Suprapubic skin (tissue), 4 donors: ENCODE measurements at places on chromosomes 5 and 9. TPM values are rescaled to one million over a fixed set of nuclear protein-coding genes. Genes with fewer than 3 reads are reported as not detected.

DNA sequence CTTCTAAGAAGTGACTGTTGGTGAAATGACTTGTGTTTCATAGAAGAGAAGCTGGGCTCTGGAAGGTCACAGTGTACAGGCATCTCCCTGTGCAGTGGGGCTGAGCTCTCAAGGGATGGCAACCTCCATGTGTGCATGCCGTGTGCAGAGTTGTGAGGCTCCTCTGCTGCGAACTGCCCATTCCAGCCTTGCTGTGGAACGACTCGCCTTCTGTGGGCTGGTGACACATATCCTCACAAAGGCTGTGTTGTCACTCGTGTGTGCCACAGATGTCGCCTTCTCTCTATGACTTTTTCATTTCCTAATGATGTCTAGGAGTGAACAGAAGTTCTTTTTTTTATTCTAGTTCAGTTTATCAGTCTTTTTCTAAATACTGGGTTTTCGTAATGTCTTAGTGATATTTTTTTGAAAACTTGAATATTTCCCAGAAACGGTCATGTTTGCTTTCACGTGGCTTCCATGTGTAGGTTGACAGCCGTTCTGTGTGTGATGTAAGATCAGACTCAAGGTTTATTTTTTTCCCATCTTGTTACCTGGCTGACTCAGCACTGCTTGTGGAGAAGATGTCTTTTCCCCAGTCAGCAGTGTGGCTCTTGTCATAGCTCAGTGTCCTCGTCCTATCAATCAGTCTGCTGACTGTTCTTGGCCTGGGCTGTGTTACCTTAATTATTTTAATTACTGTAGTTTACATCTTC is 57.3 kb upstream of the CACNA1B start:
- no peak for DNase-seq

DNA sequence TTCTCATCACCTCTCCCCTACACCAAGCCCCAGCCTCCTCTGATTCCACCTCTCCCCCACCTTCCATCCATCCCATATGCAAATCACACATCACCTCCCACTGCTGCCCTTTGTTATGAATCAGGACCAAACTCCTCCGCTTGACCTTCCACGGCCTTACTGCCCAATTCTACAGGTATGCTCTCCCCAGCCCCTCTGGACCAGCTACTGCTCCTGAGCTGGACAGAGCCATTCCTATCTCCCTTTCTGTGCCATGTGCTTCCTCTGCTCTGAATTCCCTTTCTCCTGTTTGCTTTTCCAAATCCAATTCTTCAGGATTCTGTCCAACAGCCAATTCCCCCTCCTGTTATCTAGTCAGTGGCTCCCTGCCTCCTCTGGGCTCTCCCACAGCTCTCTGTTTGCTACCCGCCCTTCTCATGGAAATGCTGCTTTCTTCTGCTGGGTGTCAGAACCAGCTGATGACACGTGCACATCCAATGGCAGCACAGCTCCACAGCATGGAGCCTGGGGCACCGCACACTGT is 8.3 kb downstream of the FABP6 start:
- DNase-seq: no peak

DNA sequence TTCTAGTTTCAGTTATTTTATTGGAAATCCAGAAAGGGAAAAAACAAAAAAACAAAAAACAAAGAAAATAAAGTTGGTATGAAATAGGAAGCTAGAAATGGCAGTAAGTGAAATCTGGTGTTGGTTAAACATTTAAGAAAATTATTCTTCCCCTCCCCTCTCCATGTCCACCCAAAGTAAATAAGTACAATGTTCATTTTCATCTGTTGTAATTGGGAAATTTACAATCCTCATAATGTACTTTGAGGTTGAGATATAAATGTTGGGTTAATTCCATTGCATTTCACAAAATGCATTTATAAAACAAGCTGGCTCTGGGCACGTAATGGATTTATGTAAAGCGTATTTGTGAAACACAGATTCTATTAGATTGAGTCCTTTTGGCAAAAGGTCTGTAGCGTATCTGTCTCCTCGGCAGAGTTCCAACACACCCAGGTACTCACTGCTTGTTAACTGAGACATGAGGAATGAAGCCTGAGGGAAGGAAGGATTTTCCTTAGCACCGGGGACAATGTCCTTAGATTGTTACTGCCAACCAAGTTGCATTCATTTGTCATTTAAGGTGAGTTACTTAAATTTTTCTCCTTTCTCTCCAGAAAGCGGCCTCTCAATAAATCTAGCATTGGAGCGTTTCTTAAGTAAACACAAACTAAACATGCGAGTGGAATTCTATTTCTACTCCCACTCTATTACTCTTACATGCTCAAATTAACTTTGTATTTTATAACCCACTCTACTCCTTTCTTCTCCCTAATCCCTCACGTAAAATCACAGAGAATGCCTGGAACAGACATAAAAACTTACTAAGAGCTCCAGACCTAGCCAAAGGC is 912.3 kb upstream of the WWC1 start:
- no peak for DNase-seq

DNA sequence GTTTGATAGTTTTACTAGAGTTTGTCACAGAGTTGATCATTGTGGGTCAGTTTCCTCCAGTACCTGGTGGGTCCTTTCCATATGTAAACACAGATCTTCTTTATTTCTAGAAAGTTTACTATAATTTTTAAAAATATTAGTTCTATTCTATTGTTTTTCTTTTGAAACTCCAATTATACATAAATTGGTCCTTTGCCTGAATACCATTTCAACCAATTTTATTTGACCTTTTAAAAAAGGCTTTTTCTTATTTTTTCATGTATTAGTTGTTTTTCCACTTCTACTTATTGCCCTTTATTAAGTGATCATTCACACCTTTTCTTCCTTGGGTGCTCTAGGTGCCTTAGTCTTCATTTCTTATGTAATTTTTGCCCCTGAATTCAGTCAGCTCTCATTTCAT is 33.0 kb upstream of the MUSK start:
- no peak for DNase-seq

DNA sequence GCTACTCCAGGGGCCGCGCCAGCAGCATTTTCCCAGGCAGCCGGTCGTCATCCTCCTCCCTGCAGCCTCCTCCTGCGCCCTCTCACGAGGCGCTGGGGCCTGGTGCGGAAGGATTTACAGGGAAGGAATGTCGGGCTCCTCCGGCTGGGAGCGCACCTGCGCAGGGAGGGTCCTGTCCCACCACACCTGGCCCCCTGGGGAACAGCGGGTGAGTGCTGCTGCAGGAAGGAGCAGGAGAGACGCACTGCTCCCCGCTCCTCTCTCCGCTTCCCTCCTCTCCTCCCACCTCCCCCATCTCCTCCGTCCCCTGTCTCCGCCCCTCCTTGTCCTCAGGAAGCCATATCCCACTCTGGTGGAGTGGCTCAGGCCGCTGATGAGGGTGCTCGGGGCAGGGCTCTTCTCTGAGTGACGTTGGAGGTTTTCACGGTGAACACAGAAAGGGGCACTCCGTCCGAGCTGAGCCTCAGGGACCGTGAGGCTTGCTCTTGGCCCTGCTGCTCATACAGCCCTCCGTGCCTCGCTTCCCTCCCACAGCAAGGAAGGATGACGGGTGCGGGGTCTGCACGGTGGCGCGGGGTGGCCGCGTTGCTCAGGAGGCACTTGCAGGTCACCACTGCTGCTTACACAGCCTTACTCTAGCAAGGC is 31.3 kb downstream of the IRX4 start:
- no peak for DNase-seq

DNA sequence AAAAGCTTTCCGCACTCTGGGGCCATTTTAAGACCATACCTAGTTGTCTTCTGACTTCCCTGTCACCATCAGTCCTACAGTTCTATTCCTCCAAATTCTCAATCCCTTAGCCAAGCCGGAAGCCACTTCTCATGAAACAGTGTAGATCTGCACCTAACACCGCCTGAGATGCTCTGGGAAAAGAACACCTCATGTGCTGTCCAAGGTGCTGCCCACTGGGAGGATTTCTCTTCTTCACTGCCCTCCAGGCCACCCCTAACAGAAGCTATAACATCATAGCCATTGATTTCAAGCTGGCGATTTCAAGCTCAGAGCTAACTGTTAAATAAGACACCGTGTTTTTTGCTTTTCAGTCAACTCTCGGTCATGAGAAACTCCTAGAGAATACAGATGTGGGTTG is 559.3 kb downstream of the CCDC171 start:
- no peak for DNase-seq

- DNase-seq: no peak
Observed at GRCh38 chr5:156570615-156571014, 243.7 kb downstream of the SGCD start.

TLE4 gene
- 67.7 TPM for total RNA-seq

GRCh38 chr9:133992780-133993634 is 883 bp upstream of the VAV2 start:
- peak; percentile 93 for DNase-seq

TERT gene
- total RNA-seq: not detected

DNA sequence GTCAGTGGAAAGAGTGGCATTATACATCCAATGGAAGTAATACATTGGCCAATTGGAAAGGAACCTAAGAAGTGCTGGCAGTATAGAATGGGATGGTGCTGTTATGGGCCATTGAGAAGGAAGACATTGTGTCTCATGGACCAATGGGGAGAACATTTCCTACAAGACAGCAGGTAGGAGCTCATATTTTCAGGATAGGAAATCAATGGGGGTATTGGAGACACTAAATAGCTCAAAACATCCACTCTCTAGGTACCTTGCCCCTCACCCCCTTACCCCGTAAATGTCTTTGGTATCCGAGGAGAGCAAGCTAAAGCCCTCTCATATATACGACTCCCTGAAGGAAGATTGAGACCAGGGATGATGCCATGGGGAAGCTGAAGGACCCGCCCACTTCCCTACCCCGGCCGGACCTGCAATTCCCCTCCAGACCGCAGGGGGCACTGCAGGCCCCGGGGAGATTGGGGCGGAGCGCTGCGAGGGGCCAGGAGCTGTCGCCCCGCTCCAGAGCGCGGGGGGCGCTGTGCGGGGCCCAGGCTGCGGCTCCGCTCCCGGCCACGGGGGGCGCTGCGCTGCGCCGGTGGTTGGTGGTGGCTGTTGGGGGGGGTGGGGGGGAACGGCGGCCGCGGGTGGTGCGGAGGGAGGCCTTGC is at the start of gene KDM3B:
KDM3B (plus strand) TSS at position 615 of the 651 bp plus-strand sequence. CDS start 111 bp downstream, outside the sequence.
- peak; percentile 92 for DNase-seq

DNA sequence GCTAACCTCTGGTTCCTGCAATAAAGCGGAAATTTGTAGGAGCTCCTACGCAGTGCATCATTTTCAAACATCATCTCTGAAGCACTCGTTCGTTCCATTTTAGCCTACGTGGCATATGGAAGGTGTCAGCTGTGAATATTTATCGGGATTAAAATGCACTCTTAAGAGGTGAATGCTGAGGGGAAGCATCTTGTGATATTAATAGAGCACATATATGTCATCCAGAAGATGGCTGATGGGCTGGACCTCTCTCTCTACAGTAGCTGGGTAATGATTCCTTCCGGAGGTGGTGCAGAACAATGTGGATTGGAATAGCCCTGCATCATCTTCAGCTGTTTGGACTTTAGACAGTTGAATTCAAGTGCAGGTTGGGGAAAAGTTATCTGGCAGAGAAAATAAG is 478.7 kb downstream of the DMAC1 start:
- no peak for DNase-seq

CCDC171 gene
- total RNA-seq: 3.2 TPM

DNA sequence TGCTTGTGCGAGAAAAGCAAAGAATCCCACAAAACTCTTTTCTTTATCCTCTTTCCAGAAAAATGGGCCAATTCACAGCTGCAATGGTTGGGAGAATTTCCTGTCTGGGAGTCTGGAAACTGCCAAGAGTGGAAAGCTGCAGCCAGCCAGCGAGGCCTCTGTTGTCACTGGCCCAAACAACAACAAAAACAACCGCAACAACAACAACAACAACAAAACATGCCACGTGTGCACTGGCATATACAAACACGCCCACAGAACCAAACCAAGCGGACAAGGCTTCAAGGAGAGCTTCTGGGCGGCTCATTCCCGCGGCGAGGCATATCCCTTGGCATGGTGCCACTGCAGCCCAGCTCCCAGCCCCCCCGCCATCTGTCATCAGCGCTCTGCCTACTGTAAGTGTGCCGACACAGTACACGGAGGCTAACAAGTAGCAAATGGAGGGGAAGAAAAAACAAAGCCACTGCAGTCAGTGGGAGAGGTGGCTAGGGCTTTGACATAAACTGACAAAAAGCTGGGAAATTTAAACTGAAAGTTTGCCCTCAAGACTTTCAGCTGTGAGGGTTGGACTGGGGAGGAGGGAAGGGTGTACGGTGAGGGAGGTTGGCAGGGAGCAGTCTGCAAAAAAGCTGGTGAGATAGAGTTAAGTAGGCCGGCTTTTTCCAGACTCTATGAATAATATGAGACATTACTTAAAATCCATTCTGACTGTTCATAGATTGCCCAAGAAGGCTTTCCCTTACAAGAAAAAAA is 165.0 kb upstream of the ZNF462 start:
- DNase-seq: peak; percentile 72

DNA sequence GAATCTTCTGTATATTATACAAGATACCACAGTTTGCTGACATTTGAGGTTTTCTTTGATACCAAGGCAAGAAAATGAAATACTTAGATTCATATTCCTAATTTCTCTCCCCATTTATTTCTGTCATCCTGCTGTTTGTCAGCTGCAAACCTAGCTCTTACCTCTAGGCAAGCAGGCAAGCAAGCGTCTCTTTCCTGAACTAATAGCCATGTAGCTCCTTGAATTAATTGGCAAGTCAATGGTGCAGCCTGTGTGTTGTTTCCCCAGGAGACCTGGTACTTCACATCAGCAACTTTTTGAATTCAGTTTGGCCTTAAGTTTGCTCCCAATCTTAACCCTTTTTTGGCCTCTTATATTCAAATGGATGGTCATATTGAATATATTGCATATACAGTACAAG is 573.6 kb upstream of the ARRDC3 start:
- DNase-seq: no peak

DNA sequence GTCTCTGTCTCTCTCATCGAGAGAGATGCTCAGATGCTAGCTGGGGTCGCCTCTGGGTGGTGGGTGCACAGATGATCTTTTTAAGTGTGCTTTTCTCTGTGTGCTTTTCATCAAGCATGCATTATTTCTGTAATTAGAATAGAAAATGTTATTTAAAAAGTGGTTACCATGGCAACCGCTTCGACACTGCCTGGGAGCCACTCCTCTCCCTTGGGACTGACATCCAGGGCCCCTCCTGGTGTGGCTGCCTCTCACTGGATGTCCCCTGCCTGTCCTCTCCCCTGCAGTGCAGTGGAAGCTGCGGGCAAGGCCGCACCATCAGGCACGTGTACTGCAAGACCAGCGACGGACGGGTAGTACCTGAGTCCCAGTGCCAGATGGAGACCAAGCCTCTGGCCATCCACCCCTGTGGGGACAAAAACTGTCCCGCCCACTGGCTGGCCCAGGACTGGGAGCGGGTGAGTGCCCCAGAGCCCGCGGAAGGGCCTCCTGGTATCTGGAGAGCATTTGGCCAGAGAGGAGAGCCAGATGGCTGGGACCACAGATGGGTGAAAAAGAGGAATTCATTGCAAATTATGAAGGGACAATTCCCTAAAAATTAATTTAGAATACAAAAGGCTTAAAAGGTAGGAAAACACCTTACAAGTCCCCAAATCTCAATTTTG is 34.7 kb downstream of the ADAMTSL2 start:
- no peak for DNase-seq

ZDHHC11B gene
- total RNA-seq: 25.4 TPM

ACSL6 gene
- 0.89 TPM for total RNA-seq

- DNase-seq: no peak
Observed at GRCh38 chr5:149349382-149349781, 4.1 kb downstream of the GRPEL2 start.

CMYA5 gene
- total RNA-seq: 24.9 TPM

SPAG8 gene
- 0.47 TPM for total RNA-seq

FCN2 gene
- not detected for total RNA-seq
